ENCODE measurements at places on chromosomes 1 and 21.
A peak's percentile ranks its signal among the peaks of the same experiment; 100 is the strongest.

GRCh38 chr1:206472886-206473285 lies 2.6 kb downstream of the IKBKE start:
- DNase-seq: no peak

DNA sequence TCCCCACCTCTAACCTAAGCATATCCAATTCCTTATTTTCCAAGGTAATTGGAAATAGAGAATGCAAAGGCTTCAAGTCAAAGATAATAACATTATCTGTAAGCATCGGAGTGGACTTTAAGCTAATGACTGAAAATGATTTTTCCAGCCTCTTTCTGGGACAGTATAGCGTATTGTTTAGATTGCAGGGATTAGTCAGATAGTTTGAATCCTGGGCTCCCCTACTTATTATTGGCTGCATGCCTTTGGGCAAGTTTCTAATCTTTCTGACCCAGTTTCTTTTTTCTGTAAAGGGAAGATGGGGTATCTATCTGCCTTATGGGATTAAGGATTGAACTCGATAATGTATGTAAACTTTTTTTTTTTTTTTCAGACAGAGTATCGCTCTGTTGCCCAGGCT lies 1.5 kb upstream of the CDC20 start:
- DNase-seq: no peak

DNA sequence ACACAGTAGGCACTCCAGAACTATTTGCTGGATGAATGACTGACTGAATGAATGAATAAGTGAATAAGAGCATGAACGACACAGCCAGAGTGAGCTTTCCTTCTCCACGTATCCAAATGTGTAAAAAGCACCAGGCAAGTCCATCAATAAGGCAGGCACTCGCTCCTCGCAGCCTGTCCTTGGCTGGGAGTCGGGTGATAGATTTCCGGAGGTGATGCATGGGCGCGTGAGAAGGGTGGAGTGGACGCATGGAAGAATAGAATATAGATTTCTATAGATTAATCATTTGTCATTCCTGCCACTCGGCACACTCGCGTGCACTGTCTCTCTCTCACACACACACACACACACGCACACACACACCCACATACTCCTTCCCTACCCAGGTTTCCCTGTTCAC lies 164.3 kb upstream of the ZC3H12A start:
- DNase-seq: no peak

DNA sequence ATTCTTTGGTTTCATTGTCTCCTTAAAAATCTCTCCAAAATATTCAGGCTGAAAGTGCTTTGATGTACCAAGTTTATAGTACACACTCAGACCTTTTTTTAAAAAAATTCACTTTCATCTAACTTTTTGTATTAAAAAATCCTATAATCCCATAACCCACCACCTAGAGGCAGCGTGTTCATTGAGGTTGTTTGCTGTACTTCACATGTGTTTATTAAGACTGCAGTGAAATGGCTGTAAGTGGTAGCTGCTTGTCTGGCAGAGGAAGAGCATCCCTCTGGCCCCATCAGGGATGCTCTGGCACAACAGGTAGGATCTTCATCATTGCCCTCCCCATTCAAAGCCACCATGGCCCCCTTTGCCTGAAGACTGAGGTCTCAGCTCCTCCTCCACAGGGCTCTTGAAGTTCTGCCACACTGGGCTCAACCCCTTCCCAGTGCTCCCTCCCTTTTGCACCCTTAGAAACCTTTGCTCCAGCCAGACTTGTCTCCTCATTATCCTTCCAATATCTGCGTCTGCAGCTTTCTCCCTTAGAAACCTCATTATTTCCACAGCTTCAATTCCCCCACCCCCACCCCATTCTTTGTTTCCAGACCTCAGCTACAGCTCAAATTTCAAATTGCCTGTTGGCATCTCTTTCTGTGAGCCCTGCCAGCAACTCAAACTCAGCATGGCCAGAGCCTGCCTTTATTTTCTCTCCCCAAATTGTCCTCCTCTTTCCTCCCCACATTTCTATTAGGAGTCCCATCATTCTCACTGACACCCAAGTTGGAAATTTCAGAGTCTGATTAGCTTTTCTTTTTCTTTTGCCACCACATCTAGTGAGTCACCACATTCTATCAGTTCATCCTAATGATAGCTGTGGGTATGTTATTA lies 369.6 kb upstream of the USP24 start:
- DNase-seq: peak; percentile 38

DNA sequence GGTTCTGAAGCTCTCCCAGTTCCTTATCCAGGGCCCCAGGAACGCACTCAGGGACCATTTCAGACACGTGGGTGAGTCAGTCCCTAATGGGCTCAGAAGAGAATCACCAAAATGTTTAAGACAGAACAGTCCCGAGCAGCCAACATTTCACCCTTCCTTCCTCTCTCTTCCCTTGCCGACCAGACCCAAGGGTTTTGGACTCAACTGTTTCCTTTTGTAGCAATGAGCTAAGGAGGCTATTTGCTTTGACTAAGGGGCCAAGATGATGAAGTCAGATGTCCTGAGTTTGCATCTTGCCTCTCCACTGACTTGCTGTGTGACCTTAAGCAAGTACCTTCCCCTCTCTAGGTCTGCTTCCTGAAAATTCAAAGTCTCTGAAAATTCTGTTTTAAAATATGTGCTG lies 472.3 kb upstream of the VAMP3 start:
- no peak for DNase-seq

DNA sequence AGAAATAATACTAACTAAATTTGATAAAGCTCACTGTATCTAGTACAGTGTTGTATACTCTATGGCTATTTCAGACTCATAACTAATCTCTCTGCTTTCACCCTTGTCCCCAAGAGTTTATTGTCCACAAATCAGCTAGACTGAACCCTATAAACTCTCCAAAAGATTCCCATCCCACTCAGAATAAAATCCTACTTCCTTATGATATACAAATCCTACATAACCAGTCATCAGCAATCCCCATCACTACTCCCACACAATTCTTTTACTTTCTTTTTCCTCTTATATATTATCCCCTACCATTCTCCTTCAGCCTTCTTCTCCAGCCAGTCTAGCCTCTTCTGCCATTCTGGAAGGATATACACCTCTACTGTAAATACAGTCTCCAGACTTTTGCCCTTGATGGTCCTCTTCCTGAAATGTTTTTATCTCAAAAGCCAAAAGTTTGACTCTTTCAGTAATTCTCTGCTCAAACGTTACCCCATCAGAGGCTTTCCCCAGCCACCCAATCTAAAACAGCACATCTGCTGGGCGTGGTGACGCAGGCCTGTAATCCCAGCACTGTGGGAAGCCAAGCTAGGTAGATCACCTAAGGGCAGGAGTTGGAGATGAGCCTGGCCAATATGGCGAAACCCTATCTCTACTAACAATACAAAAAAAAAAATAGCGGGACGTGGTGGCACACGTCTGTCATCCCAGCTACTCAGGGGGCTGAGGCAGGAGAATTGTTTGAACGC lies 41.6 kb downstream of the ABL2 start:
- DNase-seq: no peak

DNA sequence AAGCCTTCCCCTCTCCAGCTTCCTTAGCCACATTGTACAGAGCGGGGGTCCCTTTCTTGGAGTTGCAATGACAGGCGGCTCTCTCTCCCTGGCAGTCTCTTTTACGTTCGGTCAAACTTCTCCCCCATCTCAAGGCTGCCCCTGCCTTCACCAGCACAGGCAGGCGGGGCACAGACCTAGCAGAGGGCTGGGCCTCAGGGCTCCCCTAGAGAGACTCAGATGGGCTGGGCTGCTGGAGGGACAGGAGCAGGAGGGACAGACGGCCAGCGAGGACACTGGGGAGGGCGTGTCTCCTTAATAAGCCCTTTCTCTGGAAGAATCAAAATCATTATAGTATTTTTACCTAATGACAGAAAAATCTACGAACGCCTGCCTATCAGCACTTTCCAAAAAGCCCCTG lies 79.6 kb downstream of the CASZ1 start:
- no peak for DNase-seq

GRCh38 chr1:223223091-223223995 lies 80.3 kb upstream of the TLR5 start:
- no peak for DNase-seq

DNA sequence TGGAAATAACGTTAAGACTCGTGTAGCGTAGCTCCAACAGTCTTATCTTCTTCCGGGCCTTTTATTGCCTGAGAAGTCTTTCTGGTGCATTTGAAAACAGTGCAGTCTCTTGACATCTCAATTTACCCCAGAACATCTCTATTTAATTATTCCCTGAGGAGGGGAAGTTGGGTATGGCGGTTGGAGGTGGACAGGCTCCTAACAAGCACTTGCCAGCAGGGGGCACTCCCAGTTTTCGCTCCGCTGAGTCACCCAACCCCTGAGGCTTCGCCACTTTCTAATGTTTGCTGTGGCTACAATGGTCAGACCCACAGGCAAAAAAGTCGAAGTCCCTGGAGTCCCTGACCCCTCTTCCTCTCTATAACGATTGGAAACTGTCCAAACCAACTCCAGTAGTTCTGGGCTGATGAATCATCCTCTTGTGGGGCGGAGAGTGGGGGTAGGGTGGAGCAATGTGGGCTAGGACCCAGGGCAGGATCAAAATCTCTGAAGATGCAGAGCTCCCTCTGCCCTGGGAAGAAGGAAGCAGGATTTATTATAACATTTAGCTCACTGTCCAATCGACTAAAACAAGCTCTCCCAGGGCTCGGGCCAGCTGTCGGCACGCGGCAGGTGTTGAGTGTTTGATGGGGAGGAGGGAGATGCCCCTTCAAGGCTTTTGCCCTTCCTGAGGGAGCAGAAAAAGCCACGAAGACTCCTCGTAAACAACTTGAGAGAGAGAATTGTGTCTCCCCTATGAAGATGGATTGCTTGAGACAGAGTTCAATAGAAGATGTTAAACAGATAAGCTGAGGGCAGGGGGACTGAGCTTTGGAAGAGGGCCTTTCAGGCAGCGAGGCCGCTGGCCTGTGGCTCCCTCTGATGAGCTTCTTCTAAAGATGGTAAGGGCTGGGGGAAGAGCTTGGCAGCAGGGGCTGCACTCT lies 85.7 kb downstream of the BRINP2 start:
- peak; percentile 31 for DNase-seq

DNA sequence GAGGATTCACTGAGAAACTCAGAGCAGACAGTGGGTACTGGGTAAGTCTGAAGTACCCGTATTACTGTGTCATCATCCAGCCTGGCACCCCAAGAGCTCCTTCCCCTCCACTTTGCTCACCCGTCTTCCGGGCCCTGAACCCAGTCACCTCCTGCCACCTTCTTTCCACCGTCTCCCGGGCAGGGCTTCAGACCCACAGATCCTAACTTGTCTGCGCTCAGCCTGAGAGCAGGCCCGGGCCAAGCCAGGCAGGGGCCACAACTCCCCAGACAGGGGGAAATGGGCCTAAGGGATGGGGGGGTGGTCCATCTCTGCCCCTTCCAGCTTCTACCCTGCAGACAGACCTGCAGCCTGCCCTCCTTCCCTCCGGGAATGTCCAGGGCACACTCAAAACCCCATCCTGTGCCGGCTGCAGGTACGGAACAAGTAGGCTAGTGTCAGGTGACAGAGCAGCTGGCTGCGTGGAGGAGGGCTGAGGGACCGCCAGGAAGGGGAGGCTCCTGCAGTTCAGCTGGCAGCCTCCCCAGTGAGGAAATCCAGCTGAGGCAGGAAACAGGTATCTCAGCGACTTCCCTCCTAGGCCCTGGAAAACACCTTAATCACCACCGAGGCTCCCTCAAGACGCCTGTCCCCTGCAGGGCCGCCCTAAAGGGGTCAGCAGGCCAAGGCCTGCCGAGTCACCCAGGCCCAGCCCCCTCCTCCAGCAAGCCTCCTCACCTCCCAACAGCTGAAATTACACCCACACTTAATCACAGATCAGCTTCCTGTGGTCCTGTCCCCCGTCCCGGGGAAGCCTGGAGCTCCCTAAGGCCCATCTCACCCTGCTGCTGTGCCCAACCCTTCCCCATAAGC lies 3.5 kb downstream of the HSPG2 start:
- DNase-seq: no peak

GRCh38 chr1:194133152-194133551 lies 946.7 kb upstream of the B3GALT2 start:
- DNase-seq: no peak
